ENCODE measurements at places on chromosomes 6 and 20.

- DNase-seq: peak; percentile 87
These were observed 77.2 kb downstream of the BACH2 start for GRCh38 chr6:90219209-90219985.

- DNase-seq: no peak
These were observed 97.7 kb downstream of the SLC16A10 start for GRCh38 chr6:111184827-111185532.

GRCh38 chr6:136079701-136080565 is 170.2 kb downstream of the MTFR2 start:
- DNase-seq: no peak

DNA sequence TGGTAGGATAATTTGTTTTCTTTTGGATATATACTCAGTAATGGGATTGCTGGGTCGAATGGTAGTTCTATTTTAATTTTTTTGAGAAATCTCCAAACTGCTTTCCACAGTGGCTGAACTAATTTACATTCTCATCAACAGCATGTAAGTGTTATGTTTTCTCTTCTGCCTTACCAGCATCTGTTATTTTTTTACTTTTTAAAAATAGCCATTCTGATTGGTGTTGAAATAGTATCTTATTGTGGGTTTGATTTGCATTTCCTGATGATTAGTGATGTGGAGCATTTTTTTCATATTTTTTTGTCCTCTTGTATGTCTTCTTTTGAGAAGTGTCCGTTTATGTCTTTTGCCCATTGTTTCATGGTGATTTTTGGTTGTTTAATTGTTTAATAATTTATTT is 11.9 kb downstream of the HINT3 start:
- DNase-seq: no peak

GRCh38 chr6:161639772-161640171 is 365.9 kb upstream of the AGPAT4 start:
- no peak for DNase-seq

- DNase-seq: no peak
These were observed 67.3 kb downstream of the SLC22A23 start for GRCh38 chr6:3389390-3390167.

- no peak for DNase-seq
These were observed 28.3 kb upstream of the KIF3B start for GRCh38 chr20:32249030-32249738.

GRCh38 chr6:146898069-146898887 is 299.5 kb downstream of the ADGB start:
- no peak for DNase-seq

DNA sequence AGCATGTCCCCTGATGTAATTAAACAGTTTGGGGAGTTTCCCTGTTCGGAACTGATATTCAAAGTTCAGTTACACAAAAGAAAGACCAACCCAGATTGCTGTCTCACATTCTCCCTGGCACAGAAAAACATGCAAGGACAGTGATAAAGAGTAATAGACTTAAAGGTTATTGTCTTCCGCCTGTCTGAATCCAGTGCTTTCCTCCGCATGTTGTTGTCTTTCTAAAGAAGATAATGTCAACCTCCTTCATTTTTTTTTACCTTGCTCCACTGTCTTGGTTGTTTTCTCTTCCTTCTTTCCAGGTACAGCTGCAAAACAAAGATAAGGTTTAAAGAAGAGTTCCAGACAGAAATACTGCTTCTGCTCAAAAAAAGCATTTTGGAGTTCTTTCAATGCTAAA is 284.5 kb downstream of the TRDN start:
- no peak for DNase-seq

DNA sequence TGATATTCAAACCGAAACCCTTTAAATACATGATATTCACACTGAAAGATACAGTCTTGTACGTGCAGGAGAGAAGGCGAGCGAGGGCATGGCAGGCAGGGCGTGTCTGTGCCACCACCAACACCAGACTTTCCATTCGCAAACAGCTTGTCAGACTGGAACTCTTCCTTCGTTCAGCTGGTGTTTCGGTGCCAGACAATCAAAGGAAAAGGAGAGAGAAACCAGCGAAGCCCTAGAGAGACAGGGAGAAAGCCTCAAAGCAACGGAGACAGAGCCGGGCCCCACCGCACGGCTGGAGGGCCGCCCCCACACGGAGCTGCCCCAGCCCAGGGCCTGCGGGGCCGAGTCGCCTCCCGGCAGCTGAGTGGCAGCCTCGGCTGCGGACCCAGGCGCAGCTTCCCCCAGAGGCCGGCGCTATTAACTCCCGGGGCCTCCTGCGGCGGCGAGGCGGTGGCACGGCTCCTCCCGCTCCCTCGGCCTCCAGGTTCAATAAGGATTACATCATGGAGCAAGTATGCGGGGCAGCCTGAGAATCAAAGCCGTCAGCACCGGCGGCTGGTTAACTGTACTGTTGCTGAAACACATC is 32.1 kb upstream of the NR2E1 start:
- DNase-seq: peak; percentile 69

DNA sequence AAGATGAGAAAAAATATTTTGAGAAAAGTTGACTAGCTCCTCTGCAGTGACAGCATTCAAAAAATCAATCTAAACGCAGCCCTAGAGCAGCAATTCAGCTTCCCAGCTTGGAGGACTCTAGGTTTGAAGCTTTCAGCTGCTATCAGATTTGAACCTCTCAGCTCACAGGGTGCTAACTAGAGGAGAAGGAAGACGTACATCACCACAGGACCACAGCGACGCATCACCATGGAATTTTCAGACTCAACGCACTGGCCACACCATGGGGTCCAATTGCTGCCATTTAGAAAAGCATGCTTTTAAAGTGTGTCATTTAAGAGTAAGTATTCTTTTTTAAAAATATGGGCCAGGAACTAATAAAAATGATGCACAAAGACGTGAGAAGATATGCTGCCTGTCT is 45.0 kb upstream of the FUCA2 start:
- DNase-seq: no peak
